Effector memory CD8-positive, alpha-beta T cell (primary cell): ENCODE measurements at places on chromosomes 12 and 14.

DNA sequence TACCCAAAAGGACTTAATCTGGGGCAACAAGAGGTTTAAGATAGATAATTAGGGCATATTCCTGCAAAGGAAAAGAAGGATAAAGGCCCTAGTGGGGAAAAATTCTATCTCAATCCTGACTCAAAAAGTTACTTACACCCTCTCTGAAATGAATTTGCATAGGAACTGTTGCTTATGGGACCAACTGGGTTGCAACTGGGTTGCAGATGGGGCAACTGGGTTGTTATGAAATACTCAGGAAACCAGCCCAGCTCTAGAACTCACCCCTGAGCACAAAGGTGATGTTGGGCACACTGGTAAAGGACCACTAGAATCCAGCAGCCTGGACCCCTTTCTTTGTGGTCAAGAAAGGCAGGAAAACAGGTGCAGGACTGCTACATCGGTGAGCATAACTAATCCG, 17.2 kb upstream of the RILPL1 start:
- H3K36me3 ChIP-seq: peaks cover 4% of the 10 kb centered on the region
- H3K4me3 ChIP-seq: no peak overlapping the region
- no peak for DNase-seq
- no peak overlapping the region for H3K27ac ChIP-seq
- H3K27me3 ChIP-seq: peaks cover 20% of the 10 kb centered on the region

DNA sequence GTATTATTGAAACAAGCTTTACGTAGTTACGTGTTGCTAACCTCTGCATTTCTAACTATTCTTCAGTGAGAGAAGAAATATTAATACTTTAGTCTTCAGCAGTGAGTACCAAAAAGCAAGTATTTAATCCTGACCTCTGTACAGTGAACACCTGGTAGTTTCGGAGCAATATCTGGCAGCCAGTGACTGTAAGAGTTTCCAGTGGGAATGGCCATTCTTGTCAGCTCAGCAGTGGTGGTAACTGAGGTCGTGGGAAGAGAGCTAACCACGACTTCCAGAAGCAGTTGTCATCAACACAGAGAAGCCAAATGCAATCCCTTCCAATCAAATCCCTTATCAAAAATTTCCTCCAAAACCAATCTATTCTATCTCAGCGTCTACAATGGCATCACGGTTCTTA, 1500.2 kb upstream of the FLRT2 start:
- no peaks in the 10 kb centered on the region for H3K36me3 ChIP-seq
- no peak overlapping the region for H3K4me3 ChIP-seq
- no peaks in the 10 kb centered on the region for H3K27me3 ChIP-seq
- no peak overlapping the region for H3K27ac ChIP-seq
- DNase-seq: no peak
- no peaks in the 10 kb centered on the region for H3K4me1 ChIP-seq

GRCh38 chr12:59375633-59376032, 220.2 kb upstream of the SLC16A7 start:
- no peak for DNase-seq
- H3K27ac ChIP-seq: no peak overlapping the region
- H3K27me3 ChIP-seq: peaks cover 7% of the 10 kb centered on the region
- no peaks in the 10 kb centered on the region for H3K4me1 ChIP-seq
- no peaks in the 10 kb centered on the region for H3K36me3 ChIP-seq

- H3K4me3 ChIP-seq: no peak overlapping the region
- H3K27ac ChIP-seq: no peak overlapping the region
- no peaks in the 10 kb centered on the region for H3K27me3 ChIP-seq
Observed at GRCh38 chr12:42985506-42985905, 396.0 kb upstream of the PRICKLE1 start.

DNA sequence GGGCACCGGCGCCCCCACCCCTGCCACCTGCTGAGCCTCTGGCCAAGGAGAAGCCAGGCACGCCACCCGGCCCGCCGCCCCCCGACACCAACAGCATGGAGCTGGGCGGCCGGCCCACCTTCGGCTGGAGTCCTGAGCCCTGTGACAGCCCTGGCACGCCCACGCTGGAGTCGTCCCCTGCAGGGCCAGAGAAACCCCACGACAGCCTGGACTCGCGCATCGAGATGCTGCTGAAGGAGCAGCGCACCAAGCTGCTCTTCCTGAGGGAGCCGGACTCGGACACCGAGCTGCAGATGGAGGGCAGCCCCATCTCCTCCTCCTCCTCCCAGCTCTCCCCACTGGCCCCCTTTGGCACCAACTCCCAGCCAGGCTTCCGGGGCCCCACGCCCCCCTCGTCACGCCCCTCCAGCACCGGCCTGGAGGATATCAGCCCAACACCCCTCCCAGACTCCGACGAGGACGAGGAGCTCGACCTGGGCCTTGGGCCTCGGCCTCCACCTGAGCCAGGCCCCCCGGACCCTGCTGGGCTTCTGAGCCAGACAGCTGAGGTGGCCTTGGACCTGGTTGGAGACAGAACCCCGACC, 6.5 kb downstream of the SETD1B start:
- DNase-seq: no peak
- H3K27me3 ChIP-seq: no peaks in the 10 kb centered on the region
- peak overlapping the region; percentile 83 for H3K27ac ChIP-seq
- peaks cover 60% of the 10 kb centered on the region for H3K4me1 ChIP-seq
- H3K4me3 ChIP-seq: peak overlapping the region; percentile 88

- no peak overlapping the region for H3K27ac ChIP-seq
- no peaks in the 10 kb centered on the region for H3K36me3 ChIP-seq
- H3K27me3 ChIP-seq: no peaks in the 10 kb centered on the region
- DNase-seq: no peak
- no peaks in the 10 kb centered on the region for H3K4me1 ChIP-seq
Observed at GRCh38 chr14:25848601-25849000, 749.2 kb downstream of the NOVA1 start.

DNA sequence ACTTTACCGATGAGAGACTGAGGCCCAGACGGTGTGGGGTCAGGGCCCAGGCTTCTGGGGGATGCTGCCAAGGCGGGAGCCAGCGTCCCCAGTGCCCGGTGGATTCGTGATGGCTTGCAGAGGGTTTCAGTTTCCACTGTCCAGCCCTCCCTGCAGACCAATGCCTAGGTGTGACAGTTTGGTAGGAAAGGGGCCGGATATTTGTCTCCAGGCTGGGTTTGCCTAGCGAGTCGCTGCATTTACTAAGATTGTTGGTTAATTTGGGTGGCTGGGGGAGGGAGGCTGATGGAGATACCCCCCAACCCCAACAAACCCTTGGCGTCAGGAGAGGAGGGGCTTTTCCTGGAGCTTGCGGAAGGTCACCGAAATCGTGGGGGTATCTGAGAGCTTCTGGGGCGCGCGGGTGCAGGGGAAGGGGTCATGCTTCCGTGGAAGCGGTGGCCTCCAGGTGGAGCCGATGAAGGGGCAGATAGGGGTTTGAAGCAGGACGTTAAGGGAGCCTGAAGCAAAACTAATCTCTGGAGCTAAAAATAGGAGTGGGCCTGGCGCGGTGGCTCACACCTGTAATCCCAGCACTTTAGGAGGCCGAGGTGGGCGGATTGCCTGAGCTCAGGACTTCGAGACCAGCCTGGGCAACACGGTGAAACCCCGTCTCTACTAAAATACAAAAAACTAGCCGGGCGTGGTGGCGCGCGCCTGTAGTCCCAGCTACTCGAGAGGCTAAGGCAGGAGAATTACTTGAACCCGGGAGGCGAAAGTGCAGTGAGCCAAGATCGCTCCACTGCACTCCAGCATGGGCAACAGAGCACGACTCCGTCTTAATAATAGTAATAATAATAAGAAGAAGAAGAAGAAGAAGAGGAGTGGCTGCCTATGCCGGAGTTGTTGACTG, 1.1 kb upstream of the CDC42BPB start:
- peaks cover 2% of the 10 kb centered on the region for H3K4me1 ChIP-seq
- DNase-seq: no peak
- no peaks in the 10 kb centered on the region for H3K36me3 ChIP-seq
- H3K27ac ChIP-seq: no peak overlapping the region

DNA sequence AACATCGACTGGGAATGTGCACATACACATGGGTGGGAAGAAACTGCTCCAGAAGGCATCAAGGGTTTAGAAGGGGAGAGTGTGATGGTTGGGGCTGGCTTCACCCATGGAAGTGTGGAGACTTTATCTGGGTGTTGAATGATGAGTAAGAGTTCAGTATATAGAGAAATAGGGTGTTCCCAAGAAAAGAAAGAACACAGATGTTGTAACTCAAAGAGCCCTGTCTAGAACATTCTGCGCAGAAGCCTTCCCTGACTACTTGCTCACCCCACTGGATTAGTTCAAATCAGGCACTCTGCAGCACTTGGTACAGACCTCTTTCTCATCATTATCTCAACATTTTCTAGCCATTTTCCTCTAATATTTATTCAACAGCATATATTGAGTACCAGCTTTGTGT, 491.7 kb downstream of the SNAPC1 start:
- no peak overlapping the region for H3K4me3 ChIP-seq
- H3K36me3 ChIP-seq: no peaks in the 10 kb centered on the region
- H3K27me3 ChIP-seq: peaks cover 15% of the 10 kb centered on the region
- H3K27ac ChIP-seq: no peak overlapping the region
- no peak for DNase-seq

GRCh38 chr14:39442293-39442692, 10.1 kb upstream of the FBXO33 start:
- H3K27me3 ChIP-seq: no peaks in the 10 kb centered on the region
- H3K4me1 ChIP-seq: no peaks in the 10 kb centered on the region
- no peak for DNase-seq
- H3K27ac ChIP-seq: no peak overlapping the region
- H3K4me3 ChIP-seq: no peak overlapping the region
- no peaks in the 10 kb centered on the region for H3K36me3 ChIP-seq

DNA sequence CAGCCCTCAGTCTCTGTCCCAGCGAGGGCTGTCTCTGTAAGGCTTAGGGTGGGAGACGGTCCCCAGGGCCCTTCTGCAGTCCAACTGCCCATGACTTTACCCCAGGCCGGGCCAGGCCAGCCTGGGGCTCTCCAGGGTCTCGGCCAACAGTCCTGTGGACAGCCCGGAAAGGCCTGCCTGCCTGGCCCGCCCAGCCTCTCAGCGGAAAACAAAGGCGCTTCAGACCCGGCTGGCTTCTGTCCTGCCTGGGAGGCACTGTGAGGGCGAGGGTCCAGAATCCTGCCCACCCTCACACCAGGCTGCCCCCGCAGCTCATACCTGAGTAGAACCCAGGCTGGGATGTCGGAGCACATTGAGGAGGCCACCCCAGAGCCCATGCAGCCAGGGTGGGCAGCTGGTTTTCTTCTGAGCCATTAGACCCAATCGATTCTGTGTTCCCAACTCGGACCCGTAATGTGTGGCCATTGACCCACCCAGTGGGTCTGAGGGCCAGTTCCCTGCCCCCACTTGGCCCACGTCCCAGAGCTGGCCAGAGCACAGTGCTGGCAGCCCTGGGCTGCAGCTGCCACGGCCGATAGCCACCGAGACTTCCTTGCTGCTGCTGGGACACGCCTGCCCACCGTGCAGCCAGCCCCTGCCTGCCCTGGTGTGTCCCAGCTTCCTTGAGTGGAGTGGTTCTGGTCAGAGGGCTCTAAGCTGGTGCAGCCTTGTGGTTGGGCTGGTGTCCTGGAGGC, 1.6 kb downstream of the CRIP2 start:
- H3K36me3 ChIP-seq: peaks cover 51% of the 10 kb centered on the region
- H3K27me3 ChIP-seq: no peaks in the 10 kb centered on the region
- H3K27ac ChIP-seq: no peak overlapping the region
- peak overlapping the region; percentile 29 for H3K4me3 ChIP-seq
- no peak for DNase-seq

DNA sequence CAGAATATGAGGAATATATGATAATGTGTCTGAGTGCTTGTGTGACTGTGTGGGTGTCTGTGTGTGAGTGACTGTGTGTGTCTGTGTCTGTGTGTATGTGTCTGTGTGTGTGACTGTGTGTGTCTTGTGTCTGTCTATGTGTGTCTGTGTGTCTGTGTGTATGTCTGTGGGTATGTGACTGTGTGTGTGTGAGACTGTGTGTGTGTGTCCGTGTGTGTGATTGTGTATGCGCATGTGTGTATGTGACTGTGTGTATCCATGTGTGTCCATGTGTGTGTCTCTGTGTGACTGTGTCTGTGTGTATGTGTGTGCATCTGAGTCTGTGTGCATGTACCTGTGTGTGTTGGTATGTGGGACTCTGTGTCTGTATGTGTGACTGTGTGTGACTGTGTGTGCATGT, 1361.2 kb upstream of the TMEM132C start:
- peaks cover 32% of the 10 kb centered on the region for H3K27me3 ChIP-seq
- H3K4me1 ChIP-seq: no peaks in the 10 kb centered on the region
- no peaks in the 10 kb centered on the region for H3K36me3 ChIP-seq
- no peak for DNase-seq
- no peak overlapping the region for H3K4me3 ChIP-seq
- H3K27ac ChIP-seq: no peak overlapping the region

GRCh38 chr12:70467918-70468733, 102.0 kb downstream of the KCNMB4 start:
- no peak overlapping the region for H3K27ac ChIP-seq
- no peaks in the 10 kb centered on the region for H3K4me1 ChIP-seq
- DNase-seq: no peak
- H3K4me3 ChIP-seq: no peak overlapping the region

GRCh38 chr12:47882781-47883546, 21.8 kb downstream of the VDR start:
- peak overlapping the region; percentile 88 for H3K27ac ChIP-seq
- no peak for DNase-seq
- no peaks in the 10 kb centered on the region for H3K36me3 ChIP-seq
- H3K27me3 ChIP-seq: no peaks in the 10 kb centered on the region

GRCh38 chr14:34522496-34522895, 17.0 kb downstream of the EAPP start:
- H3K4me1 ChIP-seq: no peaks in the 10 kb centered on the region
- H3K27ac ChIP-seq: peak overlapping the region; percentile 15
- peaks cover 100% of the 10 kb centered on the region for H3K36me3 ChIP-seq
- H3K4me3 ChIP-seq: no peak overlapping the region
- H3K27me3 ChIP-seq: no peaks in the 10 kb centered on the region
- no peak for DNase-seq

GRCh38 chr12:130633771-130634170, 82.3 kb downstream of the RIMBP2 start:
- DNase-seq: no peak
- no peak overlapping the region for H3K27ac ChIP-seq
- peaks cover 45% of the 10 kb centered on the region for H3K27me3 ChIP-seq
- no peaks in the 10 kb centered on the region for H3K36me3 ChIP-seq

- no peaks in the 10 kb centered on the region for H3K4me1 ChIP-seq
- H3K4me3 ChIP-seq: no peak overlapping the region
- DNase-seq: no peak
- H3K27me3 ChIP-seq: peaks cover 11% of the 10 kb centered on the region
- H3K27ac ChIP-seq: no peak overlapping the region
Observed at GRCh38 chr12:129213551-129213950, 360.3 kb downstream of the GLT1D1 start.

DNA sequence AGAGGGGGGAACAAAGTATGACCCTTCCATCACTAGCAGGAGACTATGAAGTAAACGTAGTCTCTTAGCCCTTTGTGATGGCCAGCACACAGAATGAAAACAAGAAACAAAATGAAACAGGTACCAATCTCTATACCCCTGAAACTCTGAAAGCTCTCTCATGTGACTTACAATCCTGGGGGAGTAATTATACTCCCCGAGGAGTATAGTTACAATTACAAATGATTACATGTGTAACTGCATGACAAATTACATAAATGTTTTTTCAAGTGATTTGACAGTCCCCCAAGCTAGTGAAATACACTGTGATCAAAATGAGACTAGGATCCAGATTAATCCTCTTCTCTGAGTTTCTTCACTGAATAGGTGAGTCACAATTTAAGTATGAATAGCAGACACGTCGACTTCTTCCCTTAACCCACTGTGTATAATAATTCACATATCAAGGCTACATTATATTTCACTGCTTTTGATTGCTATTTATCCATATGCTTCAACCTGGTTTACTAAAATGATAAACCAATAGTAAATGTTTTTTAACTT, 74.0 kb downstream of the SPTSSA start:
- H3K4me1 ChIP-seq: no peaks in the 10 kb centered on the region
- H3K4me3 ChIP-seq: no peak overlapping the region
- no peak for DNase-seq
- no peak overlapping the region for H3K27ac ChIP-seq
